ENCODE measurements at places on chromosomes 6 and 20.

DNA sequence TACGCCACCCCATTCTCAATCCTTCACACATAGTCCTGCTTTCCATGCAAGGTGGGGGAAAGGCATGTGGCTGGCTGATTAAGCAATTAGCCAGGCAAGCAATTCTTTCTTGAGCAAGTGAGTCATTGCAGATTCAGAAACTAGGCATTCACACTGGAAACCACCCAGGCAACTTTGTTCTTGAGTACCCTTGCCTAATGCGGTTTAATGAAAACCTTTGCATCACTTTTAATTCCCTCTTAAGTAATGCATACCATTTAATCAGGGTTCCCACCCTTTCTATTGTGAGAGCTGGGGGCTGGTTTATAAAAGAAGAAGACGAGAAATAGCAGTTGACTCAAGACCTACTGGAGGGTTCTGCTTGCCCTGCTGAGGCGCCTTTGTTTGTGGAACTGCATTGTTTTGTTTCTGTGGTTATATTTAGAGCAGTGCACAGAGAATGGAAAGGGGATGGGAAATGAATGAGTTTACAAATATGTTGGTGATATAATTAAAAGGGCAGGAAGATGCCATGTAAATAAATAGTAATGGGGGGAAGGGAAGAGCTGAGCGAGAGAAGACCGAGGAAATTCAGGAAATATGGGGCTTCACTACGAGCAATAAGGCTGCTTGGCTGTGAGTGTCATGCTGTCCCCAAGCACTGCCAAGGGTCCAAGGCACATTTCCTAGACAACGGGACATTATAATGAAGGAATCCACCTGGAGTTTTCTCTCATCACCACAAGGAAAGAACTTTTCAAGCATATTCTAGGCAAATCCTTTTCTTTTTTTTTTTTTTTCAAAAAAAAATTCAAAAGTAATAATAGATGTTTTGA is 48.8 kb upstream of the TSHZ2 start:
- no peak for DNase-seq

DNA sequence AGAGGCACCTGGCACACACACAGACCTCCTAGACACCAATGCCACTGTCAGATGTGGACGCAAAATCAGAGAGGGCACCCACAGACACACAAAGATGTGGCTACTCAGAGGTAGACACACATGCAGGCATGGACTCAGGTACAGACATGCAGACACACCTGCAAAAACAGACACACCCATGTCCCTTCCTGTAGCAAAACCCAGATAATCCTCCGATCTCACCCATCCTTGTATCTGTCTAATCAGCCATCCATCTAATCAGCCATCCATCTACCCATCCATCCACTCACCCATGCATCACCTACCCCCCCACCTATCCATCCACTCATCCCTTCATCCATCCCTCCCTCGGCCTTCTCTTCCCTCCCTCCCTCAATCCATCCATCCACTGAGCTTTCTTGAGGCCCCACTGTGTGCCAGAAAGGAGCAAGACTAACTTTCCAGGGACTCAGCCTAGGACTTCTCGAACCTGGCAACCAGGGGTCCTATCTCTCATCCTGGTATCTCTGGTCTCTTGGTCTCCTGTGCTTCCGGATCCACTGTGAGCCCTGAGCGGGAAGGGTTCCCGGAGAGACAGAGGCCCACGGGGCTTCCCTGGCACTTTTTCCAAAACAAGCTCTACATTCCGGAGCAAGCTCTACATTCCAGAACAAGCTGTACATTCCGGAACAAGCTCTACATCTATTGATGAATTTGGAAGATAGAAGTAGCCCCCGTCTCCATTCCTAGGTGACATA is 1.1 kb upstream of the TGM2 start:
- no peak for DNase-seq

DNA sequence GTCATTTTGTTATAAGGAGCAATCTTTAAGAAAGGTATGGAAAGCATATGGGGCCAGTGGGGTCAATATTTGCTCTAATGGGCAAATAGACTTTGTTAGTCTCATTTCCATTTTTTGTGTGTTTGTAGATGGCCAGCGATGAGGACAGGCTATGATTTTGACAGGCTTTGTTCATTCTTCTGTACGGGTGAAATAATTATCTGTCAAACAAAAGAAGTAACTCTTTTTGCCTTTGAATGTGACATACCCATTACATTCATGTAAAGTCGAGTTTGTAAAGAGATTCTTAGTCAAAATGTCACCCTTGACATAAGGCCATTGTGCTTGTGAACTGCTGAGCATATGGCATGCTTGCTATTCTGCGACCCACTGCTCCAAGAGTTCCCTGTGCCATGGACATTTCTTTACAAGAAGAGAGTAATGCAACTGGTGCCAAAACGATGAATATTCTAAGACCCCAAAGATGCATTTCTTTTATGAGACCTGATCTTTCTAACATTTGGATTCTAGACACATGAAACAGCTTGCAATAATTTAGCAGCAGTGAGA is 38.2 kb upstream of the JAG1 start:
- no peak for DNase-seq

DNA sequence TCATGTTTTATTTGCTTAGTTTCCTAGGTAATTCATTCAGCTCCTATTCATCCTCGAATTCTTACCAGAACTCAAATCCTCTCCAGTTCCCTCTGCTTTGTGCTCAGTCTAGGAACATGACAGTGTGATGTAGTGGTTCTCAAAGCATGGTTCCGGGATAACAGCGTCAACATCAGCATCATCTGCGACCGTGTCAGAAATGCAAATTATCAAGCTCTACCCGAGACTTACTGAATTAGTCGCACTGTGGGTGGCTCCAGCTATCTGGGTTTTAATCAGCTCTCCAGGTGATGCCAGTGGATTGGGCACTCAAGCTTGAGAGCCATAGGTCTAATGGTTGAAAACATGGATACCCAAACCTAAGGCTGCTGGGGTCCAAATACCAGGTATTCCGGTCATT is 7.7 kb upstream of the STK35 start:
- DNase-seq: no peak

DNA sequence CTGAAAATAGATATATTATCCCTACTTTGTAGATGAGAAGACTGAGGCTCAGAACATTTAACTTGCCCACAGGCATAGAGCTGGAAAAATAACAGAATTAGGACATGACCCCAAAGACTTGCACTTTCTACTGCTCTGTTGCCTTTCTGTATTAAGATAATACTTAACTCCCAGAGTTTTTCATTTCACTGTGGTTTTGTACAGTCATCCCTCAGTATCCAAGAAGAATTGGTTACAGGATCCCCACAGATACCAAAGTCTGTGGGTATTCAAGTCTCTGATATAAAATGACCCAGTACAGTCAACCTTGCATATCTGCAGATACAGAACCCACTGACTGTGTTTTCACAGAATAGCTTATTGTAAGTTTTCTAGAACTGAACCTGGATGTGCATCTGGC is 16.8 kb downstream of the MRS2 start:
- DNase-seq: no peak

- no peak for DNase-seq
These were observed 402.0 kb upstream of the SLC35B3 start for GRCh38 chr6:8837343-8837742.

DNA sequence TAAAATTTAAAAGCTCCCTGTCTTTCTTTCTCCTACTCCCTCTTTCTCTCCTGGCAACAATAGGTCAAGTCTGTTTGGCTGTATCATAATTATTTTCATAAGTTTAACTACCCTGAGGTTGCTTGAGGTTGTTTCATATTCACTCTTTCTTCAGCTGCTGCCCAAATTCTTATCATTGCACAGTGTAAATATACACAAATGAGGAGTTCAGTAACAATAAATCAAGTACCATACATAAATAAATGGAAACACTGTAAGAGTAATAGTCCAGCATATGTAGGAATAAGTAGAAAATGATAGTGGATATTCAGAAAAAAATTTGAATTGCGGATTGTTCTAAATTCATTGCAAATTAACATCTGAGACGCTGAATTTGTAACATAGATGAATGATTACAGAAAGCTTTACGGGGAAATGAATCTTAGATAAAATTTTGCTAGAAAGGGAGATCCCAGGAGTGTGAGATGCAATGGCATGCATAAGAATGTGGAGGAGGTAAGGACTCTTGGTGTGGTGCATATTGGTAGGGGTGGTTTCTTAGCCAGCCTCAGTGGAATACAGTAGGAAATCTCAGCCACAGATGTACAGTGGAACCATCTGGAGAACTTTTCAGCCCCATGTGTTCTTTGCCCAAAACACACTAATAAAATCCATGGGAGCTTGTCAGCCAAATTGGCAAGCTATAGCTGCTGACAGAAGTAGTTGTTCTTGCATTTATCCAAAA is 480.7 kb downstream of the HTR1B start:
- no peak for DNase-seq

DNA sequence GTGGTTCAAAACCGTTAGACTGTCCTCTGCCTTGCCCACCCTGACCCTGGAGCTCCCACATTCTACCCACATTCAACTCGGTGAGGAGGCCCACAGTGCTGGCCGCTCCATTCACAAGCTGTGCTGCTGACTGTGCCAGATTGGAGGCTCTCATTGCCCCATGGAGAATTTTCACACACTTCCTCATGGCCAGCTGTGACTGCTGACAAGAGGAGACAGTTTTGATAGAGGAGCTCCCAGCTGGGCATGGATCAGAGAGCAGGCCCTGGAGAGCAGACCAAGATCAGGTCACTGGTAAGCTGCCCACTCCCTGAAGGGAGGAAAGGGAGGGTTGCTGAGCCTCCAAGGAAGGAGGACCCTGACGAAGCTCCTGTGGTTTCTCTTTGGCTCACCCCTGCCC is 246.1 kb upstream of the RIN2 start:
- DNase-seq: no peak

- no peak for DNase-seq
These were observed 61.4 kb downstream of the IL22RA2 start for GRCh38 chr6:137112067-137112355.

All from NCI-H2029 treated with DMSO at 0.1 percent for 48 hours (cell line).